ENCODE measurements at places on chromosomes 16 and 17.

DNA sequence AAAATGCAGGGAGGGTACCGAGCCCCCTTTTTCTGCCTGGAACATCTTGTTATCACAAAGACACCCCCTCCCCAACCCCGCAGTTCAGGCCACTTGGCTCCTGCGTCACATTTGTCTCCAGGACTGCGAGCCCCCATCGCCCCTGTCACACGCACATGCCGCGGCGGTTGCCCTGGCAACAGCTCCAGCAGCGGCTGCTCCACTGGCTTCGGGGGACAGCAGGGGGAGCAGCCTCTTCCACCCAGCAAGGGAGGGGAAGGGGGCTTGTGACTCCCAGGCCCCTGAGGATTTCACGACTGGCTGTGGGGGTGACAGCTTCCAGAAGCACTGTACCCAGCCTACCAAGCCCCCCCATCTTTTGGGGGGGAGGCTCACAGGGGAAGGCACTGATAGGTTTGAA, 2.6 kb downstream of the BAIAP3 start:
- DNase-seq: no peak

GRCh38 chr17:15431196-15431595, 36.2 kb downstream of the CDRT4 start:
- DNase-seq: no peak

DNA sequence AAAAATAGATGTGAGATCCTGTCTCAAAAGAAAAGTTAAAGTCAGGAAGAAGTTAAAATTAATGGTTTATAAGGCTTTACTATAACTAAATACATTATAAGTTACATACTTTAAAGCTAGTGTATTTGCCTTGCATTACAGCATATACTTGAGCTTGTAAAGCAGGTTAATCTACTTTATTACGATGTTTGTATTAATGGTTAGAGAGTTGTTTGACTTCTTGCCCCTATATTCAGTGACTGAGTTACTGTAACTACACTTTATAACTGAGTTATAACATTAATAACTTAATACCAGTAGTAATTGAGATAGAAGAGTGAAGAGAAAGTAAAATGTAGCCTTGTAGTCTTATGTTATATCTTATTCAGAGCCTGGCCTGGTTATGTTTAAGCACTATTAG, 22.9 kb downstream of the CLTC start:
- no peak for DNase-seq

DNA sequence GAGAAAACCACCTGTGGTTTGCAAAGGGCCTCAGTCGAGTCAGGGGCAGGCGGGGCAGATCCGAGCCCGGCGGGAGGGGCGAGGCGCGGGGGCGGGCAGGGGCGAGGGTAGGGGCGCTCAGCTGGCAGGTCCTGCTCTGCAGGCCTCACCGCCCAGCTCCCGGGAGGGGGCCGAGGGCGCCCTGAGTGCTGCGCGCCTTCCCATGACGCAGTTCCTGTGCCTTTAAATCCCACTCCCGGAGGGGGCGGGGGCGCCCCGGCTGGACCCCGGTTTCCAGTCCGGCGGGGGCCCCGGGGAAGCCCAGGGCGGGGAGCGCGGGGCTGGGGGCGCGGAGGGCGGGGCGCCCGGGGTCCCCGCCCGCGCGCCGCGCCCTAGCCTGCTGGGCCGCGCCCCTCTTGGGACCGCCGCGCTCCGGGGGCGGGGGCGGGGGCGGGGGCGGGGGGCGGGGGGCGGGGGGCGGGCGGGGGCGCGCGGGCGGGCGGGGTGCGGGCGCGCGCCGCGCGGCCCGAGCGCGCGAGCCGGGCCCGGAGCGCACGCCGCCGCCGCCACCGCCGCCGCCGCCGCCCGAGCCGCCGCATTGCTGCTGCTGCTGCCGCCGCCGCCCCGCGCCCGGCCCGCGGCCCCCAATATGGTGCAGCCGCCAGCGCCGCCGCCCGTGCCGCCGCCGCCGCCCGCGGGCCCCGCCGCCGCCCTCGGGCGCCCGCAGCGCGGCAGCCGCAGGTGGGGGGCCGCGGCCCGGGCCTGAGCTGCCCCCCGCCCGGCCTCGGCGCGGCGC, at the start of gene JPH3:
Gene JPH3 (plus strand): TSS at position 508 of the 775 bp plus-strand sequence. CDS start 639 bp downstream, outside the sequence.
- DNase-seq: no peak

GRCh38 chr17:65930140-65930730, 261.7 kb downstream of the CEP112 start:
- DNase-seq: no peak

- no peak for DNase-seq
Measured at GRCh38 chr17:77416105-77416713, 275.4 kb downstream of the SEC14L1 start.

DNA sequence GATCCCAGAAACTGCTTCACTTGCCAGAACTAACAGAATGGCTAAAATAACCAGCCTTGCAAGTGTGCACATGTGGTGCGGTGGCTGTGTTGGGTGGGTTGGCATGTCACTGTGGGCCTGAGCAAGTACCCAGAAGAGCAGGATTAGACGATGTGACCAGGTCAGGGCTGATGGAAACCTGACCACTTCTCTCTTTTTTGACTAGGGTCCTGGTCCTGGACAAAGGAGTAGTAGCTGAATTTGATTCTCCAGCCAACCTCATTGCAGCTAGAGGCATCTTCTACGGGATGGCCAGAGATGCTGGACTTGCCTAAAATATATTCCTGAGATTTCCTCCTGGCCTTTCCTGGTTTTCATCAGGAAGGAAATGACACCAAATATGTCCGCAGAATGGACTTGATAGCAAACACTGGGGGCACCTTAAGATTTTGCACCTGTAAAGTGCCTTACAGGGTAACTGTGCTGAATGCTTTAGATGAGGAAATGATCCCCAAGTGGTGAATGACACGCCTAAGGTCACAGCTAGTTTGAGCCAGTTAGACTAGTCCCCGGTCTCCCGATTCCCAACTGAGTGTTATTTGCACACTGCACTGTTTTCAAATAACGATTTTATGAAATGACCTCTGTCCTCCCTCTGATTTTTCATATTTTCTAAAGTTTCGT, 16.7 kb downstream of the ANKRD40 start:
- DNase-seq: no peak

GRCh38 chr17:13070732-13071131, 52.9 kb upstream of the ELAC2 start:
- no peak for DNase-seq

GRCh38 chr16:86093801-86094750, 195.1 kb downstream of the IRF8 start:
- DNase-seq: no peak

GRCh38 chr17:66726371-66726770, 108.5 kb upstream of the CACNG5 start:
- DNase-seq: no peak

DNA sequence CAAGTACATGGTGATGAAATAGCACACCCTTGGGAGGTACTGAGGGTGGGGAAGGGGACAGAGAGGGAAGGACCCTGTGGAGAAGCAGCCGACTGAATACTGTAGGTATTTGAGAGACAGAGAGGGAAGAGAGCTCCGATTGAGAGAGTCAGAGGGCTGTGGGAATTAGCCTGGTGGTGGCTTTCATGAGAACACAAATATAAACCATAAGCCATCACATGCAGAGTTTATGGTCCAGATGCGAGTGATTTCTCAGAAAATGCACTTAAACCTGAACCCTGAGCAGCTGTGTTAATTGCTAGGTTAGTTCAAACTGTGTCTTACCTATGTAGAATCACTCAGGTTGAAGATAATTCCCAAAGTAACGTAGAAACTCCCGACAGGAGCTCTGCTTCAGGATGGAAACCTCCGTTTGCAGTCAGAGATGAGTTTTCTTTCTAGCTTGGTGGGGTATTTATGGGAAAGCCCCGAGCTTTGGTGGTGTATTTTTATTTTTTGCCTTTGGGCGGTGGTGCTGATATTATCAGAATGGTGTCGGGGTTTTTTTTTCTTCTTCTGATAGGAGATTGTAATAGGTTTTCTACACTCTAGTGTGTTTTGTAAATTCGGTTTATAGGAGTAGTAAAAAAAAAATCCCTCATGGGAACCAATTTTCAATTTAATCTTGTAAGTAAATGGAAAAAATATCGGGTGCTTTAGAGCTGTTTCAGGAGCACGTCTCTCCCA, 184.9 kb upstream of the CACNG5 start:
- no peak for DNase-seq

DNA sequence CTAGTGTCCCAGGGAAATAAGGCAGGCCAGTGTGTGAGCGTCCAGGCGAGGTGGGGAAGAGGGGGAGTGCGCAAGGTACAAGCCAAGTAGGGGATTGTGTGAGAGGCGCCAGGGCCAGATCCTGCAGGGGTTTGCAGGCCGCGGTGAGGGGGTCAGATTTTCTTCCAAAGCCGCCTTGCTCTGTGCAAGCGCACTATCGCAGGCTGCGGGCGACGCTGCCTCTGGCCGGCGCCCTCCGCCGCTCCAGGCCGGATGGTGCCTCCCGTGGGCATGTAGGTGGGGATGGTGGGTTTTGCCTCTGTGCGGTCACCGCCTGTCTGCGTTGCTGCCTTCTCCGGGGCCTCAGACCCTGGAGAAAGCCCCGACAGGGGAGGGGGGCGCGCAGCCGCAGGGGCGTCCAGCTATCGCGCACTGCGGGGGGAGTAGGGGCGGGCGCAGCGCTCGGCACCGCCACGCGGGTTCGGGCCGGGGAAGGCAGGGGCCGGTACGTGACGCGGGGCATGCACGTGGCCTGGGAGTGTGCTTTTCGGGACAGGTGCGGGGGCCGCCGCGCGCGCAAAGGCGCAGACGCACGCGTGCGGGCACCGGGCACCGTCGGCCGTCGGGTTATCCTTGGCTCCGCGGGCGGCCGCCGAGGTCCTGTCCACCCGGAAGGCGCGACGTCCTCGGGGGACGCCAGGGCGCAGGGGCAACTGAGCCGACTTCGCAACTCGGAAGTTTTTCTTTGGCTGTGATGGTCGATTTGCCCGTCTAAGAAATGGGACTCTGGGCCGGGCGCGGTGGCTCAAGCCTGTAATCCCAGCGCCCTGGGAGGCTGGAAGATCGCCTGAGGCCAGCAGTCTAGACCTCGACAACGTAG, 1.1 kb upstream of the HAPSTR1 start:
- DNase-seq: no peak

- no peak for DNase-seq
Measured at GRCh38 chr17:80918731-80919130, 72.9 kb upstream of the CHMP6 start.

GRCh38 chr16:3536271-3536731, 35.5 kb downstream of the CLUAP1 start:
- DNase-seq: peak; percentile 68

DNA sequence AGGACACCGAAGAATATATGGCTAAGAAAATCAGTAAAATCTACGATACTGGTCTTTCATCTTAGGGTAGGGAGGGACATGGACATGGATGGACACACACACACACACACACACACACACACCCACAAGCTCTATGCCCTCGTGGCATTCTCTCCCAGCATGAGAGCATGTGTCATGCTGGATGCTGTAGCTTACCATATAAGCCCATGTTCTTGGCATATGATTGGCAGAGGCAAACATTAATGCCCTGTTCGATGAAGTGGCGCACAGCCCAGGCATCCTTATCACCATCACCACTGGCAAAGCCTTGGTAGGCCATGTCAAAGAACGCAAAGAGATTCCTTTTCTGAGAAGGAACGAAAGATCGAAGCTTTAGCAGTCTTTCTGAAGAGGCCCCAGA, 17.6 kb downstream of the GOT2 start:
- no peak for DNase-seq

DNA sequence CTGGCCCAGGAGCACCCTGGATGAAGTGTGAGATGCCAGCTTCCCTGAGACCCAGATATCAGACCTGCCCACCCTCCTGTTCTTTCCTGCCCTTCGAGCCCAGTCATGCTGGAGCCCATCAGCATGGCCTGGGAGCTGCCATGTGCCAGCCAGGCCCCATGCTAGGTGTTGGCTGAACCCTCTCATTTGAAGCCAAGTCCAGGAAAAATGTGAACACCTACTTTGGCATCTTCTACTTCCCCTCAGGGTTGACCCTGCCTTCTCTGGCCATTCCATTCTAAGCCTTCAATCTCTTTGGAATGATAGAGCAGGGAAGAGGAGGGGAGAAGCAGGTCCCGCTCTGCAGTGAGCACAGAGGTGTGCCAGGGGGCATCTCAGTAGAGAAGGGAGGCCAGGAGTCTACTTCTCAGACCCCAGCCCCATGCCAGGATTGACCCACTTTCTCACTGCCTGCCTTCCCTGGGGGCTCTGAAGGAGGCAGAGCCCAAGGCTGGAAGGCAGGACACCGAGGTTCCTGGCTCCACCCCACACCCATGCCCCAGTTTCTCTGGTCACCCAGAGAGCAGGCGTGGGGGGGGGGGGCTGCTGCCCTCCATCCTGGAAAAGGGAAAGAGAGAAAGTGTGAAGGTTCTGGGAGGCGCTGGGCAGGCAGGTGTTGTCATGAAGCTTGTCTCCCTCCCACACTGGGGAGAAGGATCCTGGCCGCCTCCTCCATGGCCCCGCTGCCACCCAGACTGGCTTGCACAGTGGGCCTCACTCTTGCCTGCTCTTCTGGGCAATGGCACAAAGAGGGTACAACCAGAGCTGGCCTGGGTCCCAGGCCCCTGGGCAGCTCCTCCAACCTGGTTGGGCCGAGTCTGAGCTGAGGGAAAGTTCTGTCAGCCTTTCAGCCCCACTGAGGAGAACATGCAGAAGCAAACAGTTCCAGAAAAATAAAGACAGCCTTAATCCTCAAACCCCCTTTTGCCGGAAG, 9.3 kb downstream of the HDAC5 start:
- DNase-seq: no peak

DNA sequence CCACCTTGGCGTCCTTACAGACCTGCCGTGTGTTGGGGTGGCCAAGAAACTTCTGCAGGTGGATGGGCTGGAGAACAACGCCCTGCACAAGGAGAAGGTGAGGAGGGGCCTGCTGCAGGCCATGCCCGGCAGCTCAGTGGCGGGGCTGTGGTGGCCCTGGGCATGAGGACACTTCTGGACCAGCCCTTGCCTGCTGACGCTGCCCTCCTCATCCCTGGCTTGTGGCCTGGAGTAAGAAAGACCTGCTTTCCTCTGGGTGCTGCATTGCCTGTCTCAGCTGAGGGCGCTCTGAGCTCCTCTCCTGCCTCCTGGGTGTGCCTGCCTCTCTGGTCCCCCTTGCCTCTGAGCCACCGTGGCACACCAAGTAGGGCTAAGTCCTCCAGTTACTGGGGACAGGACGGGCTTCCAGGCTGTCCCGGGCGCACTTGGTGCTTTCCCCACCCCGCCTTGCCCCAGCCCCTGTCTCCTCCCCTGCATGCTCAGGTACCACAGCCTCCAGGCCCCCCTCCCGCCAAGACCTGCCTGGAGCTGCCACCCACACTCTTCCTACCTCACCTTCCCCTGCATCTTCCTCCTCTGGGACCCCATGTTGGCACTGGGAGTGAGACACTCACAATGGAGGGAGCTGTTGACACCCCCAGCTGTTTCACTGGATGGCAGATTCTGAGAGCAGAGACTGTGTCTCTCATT, 8.7 kb downstream of the ENDOV start:
- DNase-seq: no peak

DNA sequence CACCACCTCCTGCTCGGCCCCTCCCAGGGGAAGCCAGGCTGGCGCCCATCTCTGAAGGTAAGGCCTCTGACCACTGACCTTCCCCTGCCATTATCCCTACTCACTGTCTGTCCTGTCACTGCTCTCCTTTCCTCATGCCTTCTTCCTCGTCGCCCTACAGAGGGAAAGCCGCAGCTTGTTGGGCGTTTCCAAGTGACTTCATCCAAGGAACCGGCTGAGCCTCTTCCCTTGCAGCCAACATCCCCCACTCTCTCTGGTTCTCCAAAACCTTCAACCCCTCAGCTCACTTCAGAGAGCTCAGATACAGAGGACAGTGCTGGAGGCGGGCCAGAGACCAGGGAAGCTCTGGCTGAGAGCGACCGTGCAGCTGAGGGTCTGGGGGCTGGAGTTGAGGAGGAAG, 3.0 kb downstream of the COA3 start:
- no peak for DNase-seq

- DNase-seq: no peak
Measured at GRCh38 chr17:45408611-45409421, 23.9 kb downstream of the ARHGAP27 start.
